Stimulated activated CD4-positive, alpha-beta T cell treated with anti-CD3 and anti-CD28 coated beads, Interleukin-2, amount 100 ng/mL, for 24 hours (primary cell): ENCODE measurements at places on chromosomes 5 and 9.

- DNase-seq, result peak; percentile 60
Measured at GRCh38 chr9:22446950-22447617, 460 bp downstream of the DMRTA1 start.

- DNase-seq, result no peak
Measured at GRCh38 chr5:142197098-142197497, 88.5 kb downstream of the NDFIP1 start.

DNA sequence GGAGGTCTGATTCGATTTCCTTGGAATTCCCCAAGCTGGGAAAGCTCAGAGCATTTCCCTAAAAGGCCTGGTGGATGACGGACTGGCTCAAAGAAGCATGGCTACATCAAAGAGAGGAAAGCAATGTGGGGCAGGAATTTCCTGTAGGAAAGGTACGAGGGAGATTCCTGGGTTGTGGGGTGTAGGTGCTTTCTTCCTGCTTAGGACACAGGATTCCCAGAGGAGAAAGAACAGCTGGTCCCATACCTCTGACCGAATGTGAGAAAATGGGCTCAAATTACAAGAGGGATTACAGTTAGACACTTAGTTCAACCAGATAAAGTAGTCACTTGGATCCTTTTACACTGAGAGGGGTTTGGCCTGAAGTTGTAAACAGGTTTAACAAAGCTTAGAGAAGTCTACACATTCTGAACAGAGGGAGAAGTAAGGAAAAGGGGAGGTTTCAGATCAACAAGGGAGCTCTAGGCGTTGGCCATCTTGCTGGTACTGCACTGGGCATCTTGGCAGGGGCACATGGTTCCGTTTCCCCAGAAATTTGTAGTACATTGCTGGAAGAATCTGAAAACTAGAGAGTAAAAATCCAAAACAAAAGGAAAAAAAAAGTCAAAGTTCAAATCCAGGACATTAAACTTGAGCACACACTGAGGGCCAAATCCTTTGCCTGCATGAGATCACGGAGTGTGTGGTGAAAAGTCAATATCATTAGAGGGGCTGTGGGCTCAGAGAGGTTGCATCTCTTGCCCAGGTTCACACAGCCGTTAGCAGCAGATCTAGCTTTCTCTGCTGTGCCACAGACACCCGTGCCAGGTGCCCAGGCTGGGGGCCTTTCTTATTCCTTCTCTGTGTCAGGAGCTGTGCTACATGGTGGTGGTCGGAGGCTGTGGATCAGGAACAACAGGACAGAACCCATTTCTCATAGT is 171.3 kb downstream of the RGS3 start:
- DNase-seq, result no peak

- no peak for DNase-seq
Measured at GRCh38 chr5:17879276-17879675, 245.0 kb downstream of the TAF11L14 start.

- DNase-seq, result no peak
Measured at GRCh38 chr9:131404581-131404980, 10.7 kb downstream of the PRRC2B start.

DNA sequence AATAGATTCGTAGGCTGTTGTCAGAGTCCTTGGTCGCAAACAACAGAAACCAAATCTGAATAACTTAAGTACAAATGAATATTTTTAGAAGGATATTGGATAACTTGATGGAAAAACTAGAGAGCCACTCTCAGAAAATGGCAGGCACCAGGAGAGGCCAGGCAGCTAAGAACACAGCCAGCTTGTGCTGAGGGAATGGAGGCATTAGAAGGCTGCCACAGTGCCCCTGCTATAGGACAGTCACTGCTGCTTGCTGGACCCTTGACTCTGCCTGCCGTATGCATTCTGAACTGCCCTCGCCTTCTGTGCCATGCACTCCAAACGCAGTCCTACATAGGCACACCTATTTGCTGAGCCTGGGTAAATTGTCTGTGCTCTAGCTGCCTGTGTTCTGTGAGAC is 78.6 kb downstream of the MAST4 start:
- no peak for DNase-seq

DNA sequence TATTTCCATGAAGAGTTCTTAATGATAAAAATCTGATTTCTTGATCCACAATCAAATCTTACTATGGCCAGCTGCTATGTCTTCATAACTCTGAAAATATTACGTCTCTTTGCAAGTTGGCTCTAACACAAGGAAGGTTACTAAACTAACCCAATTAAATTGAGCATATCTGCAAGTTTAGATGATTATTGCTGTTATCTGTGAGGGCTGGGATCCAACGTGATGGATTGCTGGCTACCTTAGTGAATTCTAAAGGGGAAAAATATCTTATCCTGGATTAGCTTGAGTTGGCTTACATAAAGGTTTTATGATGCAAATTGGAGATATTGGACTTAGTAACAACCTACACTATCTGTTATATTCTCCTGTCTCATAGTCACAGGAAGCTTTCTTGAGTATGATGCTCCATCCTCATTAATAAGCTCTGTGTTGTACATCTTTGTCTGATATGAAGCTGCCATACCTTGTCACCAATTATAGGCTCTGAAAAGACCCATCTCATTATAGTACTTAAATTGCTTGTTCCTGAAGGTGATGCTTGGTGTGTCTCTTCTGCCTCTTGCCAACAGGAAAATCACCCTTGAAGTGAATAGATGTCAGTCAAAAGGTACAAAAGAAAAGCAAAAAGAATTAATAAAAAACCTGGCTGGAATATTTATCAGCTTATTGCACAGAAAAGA is 733.0 kb upstream of the MEF2C start:
- DNase-seq, result no peak

- DNase-seq, result no peak
Measured at GRCh38 chr5:69416180-69416579, 1.3 kb downstream of the MARVELD2 start.

DNA sequence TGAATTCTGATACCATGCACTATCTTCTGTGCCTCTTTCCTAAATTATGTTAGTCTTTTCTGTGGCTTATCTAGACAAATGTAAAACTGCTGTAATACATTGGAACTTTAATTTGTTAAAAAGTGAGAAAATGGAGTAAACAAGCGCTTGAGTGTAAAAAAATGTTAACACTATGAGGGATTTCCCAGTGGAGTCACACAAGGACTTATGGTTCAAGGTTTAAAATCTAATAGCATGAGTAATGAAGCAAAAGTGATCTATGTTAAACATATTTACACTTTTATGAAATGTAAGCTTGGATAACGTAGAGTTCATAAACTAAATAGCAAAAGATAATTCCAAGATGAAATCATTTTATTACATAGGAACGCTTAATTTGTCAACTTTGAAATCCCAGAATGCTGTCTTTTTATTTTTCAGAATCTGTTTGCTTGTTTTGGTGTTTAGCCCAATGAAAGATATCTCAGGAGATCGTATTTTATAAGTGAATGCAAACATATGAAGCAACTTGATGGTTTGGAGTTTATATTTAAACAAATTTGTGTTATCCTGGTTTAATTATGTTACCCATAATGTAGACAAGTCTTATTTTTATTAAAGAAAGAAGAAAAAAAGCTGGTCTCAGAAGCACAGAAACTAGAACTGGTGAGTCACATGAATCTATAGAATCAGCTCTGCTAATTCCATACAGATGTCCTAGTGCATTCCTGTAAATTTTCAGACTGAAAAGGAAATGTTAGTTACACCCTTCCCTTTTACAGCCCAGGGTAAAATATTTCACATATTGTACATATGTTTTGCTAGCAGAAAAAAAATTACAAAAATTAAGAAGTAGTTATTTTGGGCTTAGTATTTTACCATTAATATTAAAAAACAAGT is 34.2 kb upstream of the FBN2 start:
- no peak for DNase-seq

- no peak for DNase-seq
Measured at GRCh38 chr9:130301483-130302286, 36.1 kb downstream of the HMCN2 start.

GRCh38 chr5:112883192-112883591 is 22.1 kb downstream of the SRP19 start:
- DNase-seq, result no peak

DNA sequence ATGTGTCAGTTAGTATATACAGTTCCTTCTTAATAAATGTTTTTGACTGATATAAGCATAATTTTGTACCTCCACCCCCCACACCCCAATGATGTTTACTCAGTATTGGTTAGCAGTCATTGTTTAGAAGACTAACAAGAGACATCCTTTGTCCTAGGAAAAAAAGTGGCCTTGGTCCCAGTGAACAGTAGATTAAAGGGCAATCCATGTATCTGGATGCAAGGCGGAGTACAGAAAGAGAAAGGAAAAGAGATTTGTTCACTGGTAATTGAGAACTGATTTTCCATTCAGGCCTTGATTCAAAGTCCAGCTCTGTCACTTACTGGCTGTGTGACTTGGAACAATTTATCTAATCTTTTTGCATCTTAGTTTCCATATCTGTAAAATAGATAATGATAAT is 4.6 kb downstream of the RALGPS1 start:
- no peak for DNase-seq

- no peak for DNase-seq
Measured at GRCh38 chr5:140408750-140409241, 7.2 kb downstream of the ANKHD1 start.

DNA sequence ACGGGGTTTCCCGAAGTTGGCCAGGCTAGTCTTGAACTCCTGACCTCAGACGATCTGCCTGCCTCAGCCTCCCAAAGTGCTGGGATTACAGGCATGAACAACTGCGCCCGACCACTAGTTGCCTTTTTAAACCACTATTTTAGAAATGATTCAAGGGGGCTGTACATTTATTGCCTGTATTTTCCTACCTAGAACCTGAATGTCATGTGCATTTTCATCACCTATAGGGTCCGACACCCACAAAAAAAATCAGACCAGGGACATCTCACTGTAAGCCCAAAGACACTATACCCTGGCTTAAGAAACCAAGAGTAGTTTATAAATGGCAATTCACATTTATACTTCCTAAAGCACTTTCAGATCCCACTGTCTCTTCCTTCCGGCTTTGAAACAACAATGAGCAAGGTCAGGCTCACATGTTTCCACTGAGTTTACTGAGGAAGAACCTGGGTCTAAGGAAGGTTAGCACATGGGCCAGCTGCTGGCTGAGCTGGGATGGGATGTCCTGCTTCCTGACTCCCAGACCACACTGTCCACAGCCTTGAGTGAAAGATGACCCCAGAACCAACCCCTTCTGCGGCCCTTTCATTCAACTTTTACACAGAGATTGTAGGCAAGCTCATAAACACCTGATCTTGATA is 87.3 kb downstream of the SERINC5 start:
- no peak for DNase-seq

DNA sequence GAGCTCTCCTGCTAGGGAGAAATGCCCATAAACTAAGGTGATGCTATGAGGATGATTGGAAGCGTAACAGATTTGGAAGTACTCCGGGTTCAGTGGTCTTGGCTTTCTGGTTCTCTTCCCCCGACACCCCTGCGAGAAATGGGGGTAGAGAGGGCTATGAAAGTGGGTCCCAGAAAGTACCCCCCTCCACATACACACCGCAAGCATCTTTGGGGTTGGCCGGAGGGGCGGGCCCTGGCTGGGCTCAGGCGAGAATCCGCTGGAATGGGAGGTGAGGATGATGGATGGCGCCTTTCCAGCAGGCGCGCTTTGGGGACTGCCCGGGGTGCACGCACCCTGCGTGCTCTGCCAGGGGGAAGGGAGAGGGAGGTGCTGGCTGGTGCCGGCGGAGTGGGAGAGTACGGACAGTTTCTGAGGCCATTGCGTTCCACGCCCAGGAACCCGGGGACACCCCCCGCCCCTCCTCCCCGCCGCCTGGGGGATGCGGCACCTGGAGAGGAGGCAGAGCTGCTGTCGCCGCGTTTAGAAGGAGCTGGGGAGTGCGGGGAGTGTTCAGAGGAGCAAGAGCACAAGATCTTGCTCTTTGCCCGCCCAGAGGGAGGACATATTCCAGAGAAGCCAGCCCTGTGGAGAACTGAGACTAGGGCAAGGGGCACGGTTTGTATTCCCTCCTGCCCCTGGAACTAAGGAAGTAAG is 1.9 kb downstream of the PCSK5 start:
- DNase-seq, result peak; percentile 55

DNA sequence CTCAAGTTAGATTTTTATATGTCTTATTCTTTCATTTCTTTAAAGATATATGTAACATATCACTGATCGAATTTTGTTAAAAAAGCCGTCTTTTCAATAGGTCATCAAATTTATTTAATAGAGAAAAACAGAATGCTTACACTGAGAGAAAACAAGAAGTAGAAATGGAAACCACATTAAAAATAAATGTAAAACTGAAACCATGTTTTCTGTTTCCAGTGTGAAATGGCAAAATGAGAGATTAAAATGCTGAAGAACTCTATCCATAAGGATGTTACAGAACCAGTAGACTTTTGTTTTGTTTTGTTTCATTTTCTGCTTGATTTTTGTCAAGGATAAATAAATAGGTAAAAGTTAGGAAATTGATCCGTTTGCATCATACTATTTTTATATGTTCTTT is 210.1 kb downstream of the PRDM9 start:
- DNase-seq, result no peak

GRCh38 chr5:78009937-78010527 is 233.9 kb upstream of the TBCA start:
- DNase-seq, result no peak

DNA sequence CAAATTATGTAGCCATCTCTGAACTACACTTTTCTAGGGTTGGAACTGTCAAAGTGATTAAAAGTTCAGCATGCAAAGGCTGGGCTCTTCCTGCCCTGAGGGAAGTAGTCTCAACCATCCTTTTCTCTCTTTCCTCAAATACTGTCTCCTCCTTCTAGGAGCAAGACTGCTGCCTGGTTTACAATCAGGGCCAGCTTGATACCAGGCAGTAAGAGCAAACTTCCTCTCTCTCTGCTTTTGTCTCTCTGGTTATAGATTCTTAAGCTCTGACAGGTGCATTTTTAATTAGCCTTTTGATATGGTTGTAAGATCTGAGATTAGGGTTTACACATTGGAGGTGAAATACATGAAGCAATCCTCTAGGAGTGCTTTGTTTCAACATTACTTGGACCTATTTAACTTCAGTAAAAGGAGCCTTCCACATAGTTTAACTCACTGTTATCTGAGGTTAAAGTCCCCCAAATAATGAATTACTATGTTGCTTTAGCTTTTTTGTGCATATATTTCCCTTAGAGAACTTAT is 436.1 kb downstream of the SPATA31D1 start:
- no peak for DNase-seq
